ENCODE measurements at places on chromosomes 16 and 17. TPM values are rescaled to one million over a fixed set of nuclear protein-coding genes. Genes with fewer than 3 reads are reported as not detected.

GRCh38 chr17:33725675-33726271 lies 432.7 kb upstream of the ASIC2 start:
- no peak for DNase-seq

DNA sequence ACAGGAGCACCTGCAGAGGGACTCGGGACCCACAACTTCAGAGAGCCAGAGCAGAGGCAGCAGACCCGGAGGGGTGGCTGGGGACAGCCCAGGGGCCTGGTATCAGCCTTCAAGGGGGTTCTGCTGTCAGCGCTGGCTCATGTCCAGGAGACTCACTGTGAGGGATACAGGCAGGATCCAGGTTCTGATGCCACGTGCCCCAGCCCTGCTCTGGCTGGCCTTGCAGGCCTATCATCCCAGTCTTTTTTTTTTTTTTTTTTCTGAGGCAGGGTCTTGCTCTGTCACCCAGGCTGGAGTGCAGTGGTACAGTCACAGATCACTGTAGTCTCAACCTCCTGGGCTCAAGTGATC lies 9.0 kb upstream of the MTSS2 start:
- no peak for DNase-seq

DNA sequence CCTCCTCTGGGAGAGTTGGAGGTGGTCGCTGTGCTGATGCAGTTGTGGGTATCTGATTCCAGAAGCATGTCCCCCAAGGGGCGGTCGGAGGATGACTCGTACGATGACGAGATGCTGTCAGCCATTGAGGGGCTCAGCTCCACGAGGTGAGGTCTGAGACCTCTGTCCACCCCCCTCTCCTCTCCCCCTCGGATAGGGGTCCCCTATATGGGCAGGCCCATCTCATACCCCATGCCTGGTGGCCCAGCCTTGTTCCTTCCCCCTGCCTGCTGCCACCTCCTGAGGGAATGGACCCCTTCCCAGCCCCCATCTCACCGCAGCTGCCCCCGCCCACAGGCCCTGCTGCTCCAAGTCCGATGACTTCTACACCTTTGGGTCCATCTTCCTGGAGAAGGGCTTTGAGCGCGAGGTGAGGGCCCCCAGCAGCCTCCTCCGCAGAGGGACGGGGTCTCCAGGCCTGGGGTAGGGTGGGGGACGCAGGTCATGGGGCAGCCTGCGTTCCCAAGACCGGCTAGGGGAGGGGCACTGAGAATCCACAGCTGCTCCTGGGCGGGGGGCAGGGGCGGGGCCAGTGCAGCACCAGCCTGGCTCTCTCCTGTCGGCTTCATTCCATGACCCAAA lies 39.2 kb downstream of the ADCY7 start:
- DNase-seq = no peak

- DNase-seq = no peak
Measured at GRCh38 chr17:38711792-38712571, 6.9 kb downstream of the MLLT6 start.

DNA sequence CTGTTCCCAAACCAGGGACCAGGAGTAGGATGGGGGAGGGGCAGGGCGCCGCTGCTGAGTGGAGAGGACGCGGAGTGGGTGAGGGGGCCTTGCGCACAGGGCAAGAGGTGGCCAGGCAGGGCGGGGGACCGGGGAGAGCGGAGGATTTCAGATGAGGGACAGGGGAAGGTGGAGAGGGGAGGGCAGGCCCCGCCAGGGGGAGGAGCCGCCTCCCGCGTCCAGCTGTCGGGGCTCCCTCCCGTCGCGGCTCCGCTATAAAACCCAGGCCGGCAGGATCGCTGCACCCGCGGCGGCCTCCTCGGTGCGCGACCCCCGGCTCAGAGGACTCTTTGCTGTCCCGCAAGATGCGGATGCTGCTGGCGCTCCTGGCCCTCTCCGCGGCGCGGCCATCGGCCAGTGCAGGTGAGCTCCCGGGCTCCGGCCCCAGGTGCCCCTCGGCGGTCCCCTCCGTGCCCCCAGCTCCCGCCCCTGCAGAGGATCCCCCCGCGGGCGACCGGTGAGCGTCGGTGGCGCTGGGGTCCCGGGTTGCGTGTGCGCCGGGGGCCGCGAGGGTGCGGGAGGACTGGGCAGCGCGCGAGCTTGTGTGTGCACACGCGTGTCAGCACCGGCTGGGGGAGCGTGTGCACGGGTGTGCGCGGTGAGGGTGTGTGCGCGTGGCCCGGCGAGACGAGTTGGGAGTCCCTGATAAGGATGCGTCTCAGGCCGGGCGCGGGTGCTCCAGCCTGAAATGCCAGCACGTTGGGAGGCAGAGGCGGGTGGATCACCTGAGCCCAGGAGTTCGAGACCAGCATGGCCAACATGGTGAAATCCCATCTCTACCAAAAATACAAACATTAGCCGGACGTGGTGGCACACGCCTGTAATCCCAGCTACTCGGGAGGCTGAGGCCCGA lies at the start of gene CA4:
Gene CA4, plus strand, starts transcription at position 283 of the 892 bp plus-strand sequence. Its CDS starts 62 bp downstream, at position 345.
- DNase-seq = no peak

GRCh38 chr17:40026816-40027613 lies 11.8 kb downstream of the CSF3 start:
- peak; percentile 47 for DNase-seq

- no peak for DNase-seq
Measured at GRCh38 chr16:17151335-17151734, 319.4 kb downstream of the XYLT1 start.

DNA sequence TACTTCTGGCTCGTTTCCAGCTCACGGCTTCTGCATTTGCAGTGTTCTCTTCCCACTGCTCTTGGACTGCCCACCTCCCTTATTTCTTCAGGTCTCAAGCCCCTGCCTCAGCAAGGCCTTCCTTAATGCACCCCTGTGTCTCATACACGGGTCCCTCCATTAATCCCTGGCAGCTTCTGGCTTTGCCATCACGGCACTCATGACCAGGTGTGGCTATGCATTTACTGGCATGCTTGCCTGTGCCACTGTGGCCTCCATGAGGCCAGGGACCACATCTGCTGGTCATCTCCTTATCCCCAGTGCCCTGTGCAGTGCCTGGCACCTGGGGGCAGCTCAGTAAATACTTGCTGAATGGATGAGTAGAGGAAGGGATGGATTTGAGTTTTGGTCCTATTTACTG lies 114.1 kb downstream of the C16orf78 start:
- no peak for DNase-seq

DNA sequence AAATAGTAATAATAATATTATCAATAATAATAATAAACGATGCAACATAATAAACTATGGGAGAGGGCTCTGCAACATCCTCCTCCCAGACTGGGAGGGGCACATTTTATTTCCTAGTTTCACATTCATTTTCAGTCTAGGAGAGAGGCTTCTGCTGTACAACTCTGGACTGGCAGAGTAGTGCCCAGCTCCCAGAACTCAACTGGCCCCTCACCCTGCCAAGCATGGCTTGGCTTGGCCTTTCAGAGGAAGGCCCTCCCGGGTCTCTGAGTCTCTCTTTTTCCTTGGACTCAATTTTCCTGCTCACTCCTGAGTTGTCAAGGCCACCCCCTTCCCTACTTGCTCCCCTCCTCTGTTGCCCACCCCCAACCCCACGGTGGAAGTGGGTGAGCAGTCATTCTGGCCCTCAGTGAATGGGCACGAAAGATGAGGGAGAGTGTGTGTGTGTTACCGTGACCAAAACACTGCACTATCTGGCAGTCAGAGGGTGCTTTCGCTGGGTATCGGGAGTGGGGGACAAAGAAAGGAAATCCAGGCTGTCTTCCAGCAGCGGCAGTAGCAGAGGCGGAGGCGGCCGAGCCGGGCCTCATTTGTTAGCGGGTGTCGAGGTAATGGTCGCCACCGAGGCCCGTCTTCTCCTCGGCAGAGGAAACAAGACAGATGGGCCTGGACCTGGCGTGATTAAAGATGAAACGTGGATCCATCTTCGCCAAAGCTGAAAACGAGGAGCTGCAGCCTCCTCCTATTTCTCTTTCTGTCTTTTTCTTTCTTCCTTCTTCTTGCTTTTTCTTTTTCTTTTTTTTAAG lies 2.3 kb downstream of the HOXB4 start:
- DNase-seq = no peak

DNA sequence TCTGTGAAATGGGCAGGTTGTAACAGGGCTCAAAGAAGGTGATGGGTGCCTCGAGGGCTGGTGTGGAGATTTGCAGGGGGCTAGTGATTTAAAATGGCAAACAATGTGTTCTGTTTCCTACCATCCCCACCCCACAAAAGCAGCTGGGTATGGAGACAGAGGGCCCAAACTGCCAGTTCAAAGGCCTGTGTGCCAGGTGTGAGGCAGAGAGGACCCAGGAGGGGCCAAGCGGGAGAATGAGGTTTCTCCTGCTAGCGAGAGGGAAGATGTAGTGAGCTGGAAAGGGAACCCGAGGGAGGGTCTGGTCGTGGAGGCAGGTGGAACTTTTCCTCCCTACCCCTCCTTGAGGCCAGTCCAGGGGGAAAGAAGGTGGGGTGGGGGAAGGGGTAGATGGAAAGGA lies 39.4 kb downstream of the LAT start:
- DNase-seq = no peak

GRCh38 chr17:63165400-63165799 lies 199.4 kb downstream of the TANC2 start:
- no peak for DNase-seq

GRCh38 chr17:50916708-50917417 lies 50.7 kb upstream of the TOB1 start:
- no peak for DNase-seq

SHISA9 gene
- total RNA-seq = 0.10 TPM

CLEC18A gene
- total RNA-seq = 0.46 TPM

P2RX5 gene
- 14.9 TPM for total RNA-seq

POLR2A gene
- total RNA-seq = 181 TPM

Measured in Panc1 (cell line).